ENCODE measurements at places on chromosomes 7 and 10. TPM values are rescaled to one million over a fixed set of nuclear protein-coding genes. Genes with fewer than 3 reads are reported as not detected.
A peak's percentile ranks its signal among the peaks of the same experiment; 100 is the strongest.

GRCh38 chr10:69716711-69717560, 84.8 kb upstream of the COL13A1 start:
- no peaks in the 10 kb centered on the region for H3K36me3 ChIP-seq
- no peak overlapping the region for H3K27ac ChIP-seq
- H3K27me3 ChIP-seq = no peaks in the 10 kb centered on the region
- DNase-seq = peak; percentile 95
- H3K4me1 ChIP-seq = peaks cover 3% of the 10 kb centered on the region
- H3K4me3 ChIP-seq = no peak overlapping the region

DNA sequence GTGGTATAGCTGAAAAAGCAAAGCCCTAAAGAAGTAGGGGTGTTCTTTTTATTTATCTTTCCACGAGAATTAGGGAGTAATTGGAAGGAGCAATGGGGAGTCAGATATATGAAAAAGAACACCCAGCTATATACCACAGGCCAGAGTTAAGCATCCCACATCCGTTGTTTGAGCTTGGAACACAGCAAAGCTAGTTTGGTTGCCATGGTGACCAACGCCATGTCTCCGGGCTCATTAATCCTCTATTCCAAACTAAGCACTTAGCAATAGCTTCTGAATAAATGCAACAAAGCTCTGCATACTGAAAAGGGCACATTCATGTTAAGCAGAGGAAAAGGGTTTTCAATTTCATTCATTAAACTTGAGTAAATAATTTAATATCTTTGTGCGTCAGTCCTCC, 23.5 kb downstream of the ASB4 start:
- H3K27me3 ChIP-seq = 0 out of 2 replicates have a peak, but pooled peaks cover 3% of the 10 kb centered on the region
- no peaks in the 10 kb centered on the region for H3K4me1 ChIP-seq
- no peaks in the 10 kb centered on the region for H3K36me3 ChIP-seq
- no peak overlapping the region for H3K4me3 ChIP-seq

DNA sequence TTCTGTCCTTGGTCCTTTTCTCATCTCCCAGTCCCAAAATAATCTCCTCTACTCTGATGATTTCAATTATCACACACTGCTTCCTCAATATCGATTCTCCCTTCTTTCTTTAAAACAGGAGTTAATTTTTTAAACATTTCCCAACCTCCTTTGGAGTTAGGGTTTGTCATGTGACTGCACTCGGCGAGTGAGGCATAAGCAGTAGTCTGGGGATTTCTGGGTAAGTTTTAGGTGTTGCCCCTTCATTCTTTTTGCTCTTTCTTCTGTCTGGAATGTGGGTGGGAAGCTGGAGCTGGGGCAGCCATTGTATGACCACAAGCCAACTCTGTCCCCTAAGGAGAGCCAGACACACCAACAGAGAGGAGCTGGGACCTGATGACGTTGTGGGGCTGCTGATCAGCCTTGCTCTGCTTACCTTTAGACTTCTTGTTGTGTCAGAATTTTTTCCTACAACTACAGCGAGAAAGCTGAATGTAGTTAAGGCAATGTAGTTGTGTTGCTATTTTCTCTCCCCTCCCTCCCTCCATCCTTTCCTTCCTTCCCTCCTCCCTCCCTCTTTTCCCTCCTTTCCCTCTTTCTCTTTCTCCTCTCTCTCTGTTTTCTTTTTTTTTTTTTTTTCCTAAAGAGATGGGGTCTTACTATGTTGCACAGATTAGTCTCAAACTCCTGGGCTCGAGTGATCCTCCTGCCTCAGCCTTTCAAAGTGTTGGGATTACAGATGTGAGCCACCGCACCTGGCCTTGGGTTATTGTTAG, 6.5 kb upstream of the TSPAN14 start:
- no peak overlapping the region for H3K27ac ChIP-seq
- DNase-seq = no peak
- no peaks in the 10 kb centered on the region for H3K27me3 ChIP-seq
- no peaks in the 10 kb centered on the region for H3K36me3 ChIP-seq

DNA sequence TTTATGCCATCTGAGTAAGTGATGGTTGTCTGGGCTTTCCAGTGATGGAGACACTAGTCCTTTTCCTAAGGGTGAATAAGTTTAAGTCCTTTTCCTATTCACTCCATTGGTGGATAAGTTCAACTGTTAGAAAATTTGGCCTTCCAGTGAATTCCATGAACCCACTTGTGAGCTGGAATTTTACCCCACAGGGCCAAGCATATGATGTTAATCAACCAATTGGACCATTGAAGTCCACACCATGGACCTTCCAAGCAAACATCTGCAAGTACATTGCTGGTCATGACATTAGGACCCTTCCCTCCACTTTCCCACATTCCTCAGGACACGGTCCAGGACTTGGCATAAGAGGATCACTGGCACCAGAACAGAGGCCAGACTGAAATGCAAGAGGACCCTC, 381.4 kb downstream of the RPS24 start:
- H3K27ac ChIP-seq = no peak overlapping the region
- H3K4me3 ChIP-seq = no peak overlapping the region
- DNase-seq = no peak
- no peaks in the 10 kb centered on the region for H3K36me3 ChIP-seq
- no peaks in the 10 kb centered on the region for H3K27me3 ChIP-seq

DNA sequence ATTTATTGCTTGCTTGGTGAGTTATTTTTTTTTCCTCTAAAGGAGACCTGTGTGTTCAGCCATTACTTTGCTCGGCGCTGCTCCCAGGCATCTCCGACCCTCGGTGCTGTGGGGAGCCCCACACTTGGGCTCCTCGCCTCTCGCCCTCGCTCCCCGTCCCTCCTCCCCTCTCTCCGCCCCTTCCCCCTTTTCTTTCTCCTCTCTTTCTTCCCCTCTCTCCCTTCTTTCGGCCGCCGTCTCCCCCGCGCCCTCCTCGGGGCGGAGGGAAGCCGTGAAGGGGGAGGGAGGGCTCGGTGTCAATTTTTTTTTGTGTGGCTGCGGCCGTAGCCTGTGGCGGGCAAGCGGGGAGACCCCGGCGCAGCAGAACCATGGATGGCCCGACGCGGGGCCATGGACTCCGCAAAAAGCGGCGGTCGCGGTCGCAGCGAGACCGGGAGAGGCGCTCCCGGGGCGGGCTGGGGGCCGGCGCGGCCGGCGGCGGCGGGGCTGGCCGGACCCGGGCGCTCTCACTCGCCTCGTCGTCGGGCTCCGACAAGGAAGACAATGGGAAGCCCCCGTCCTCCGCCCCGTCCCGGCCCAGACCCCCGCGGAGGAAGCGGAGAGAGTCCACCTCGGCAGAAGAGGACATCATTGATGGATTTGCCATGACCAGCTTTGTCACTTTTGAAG, 1.1 kb downstream of the AUTS2 start:
- H3K36me3 ChIP-seq = no peaks in the 10 kb centered on the region
- no peak overlapping the region for H3K27ac ChIP-seq
- H3K4me1 ChIP-seq = no peaks in the 10 kb centered on the region
- no peak for DNase-seq
- peak overlapping the region; percentile 63 for H3K4me3 ChIP-seq

- peak; percentile 61 for DNase-seq
- H3K27ac ChIP-seq = no peak overlapping the region
- 0 out of 2 replicates have a peak, but pooled peaks cover 5% of the 10 kb centered on the region for H3K36me3 ChIP-seq
- H3K4me3 ChIP-seq = no peak overlapping the region
- H3K27me3 ChIP-seq = no peaks in the 10 kb centered on the region
These were observed 141.2 kb downstream of the MLLT10 start for GRCh38 chr10:21675157-21675796.

DNA sequence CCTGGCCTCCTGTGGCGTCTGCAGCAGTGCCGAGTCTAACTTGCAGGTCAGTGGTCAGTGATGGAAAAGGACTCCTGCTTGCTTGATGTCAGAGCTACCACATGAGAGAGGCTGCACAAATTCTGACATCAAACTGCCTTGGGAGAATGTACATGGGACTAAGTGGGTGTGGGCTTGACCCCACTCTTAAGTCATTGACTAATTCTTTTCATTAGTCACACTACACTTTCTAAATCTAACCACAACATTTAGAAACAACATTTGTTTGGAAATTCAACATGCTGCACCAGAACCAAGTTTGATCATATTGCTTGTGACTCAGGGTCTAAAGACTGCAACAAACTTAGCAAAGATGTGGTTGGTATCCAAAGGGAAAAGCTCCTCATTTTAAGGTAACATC, 24.4 kb upstream of the CDC14C start:
- no peaks in the 10 kb centered on the region for H3K36me3 ChIP-seq
- peaks cover 11% of the 10 kb centered on the region for H3K27me3 ChIP-seq
- H3K4me3 ChIP-seq = no peak overlapping the region
- H3K4me1 ChIP-seq = no peaks in the 10 kb centered on the region
- H3K27ac ChIP-seq = no peak overlapping the region

- H3K36me3 ChIP-seq = peaks cover 5% of the 10 kb centered on the region
- H3K27me3 ChIP-seq = no peaks in the 10 kb centered on the region
- H3K4me1 ChIP-seq = peaks cover 12% of the 10 kb centered on the region
- DNase-seq = peak; percentile 17
These were observed 628 bp downstream of the MPLKIP start for GRCh38 chr7:40133561-40134427.

DNA sequence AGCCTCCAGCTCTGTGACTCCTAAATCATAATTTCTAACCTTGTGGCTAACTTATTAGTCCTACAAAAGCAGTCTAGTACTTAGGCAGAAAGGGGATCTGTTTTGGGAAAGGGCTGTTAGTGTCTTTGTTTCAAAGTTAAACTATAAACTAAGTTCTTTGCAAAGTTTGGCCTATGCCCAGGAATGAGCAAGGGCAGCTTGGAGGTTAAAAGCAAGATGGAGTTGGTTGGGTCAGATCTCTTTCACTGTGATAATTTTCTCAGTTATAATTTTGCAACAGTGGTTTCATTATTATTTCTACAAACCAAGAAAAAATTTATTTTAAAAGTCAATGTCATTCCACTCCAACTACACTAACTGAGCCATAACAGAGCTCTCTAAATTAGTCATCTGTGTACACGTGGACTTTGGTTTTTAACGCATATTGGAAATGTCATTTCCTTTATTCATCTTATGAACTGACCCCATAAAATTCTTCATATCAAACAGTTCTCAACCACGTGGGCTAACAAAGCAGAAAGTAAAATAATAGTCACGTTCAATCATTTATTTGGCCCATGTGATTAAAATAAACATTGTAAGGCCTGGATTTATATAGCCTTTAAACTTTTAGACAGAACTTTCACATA, 143.2 kb upstream of the C7orf33 start:
- peaks cover 10% of the 10 kb centered on the region for H3K27me3 ChIP-seq
- 0 out of 2 replicates have a peak, but pooled peaks cover 5% of the 10 kb centered on the region for H3K4me1 ChIP-seq
- H3K27ac ChIP-seq = no peak overlapping the region
- H3K4me3 ChIP-seq = no peak overlapping the region

GRCh38 chr7:27745064-27745583, 5.2 kb downstream of the TAX1BP1 start:
- no peaks in the 10 kb centered on the region for H3K27me3 ChIP-seq
- H3K36me3 ChIP-seq = peaks cover 18% of the 10 kb centered on the region
- peak overlapping the region; percentile 41 for H3K4me3 ChIP-seq
- DNase-seq = peak; percentile 79
- H3K4me1 ChIP-seq = peaks cover 35% of the 10 kb centered on the region

GRCh38 chr7:39228946-39229345, 251.2 kb downstream of the POU6F2 start:
- DNase-seq = peak; percentile 3
- H3K27ac ChIP-seq = no peak overlapping the region
- no peak overlapping the region for H3K4me3 ChIP-seq
- peaks cover 41% of the 10 kb centered on the region for H3K27me3 ChIP-seq
- no peaks in the 10 kb centered on the region for H3K4me1 ChIP-seq
- no peaks in the 10 kb centered on the region for H3K36me3 ChIP-seq

DNA sequence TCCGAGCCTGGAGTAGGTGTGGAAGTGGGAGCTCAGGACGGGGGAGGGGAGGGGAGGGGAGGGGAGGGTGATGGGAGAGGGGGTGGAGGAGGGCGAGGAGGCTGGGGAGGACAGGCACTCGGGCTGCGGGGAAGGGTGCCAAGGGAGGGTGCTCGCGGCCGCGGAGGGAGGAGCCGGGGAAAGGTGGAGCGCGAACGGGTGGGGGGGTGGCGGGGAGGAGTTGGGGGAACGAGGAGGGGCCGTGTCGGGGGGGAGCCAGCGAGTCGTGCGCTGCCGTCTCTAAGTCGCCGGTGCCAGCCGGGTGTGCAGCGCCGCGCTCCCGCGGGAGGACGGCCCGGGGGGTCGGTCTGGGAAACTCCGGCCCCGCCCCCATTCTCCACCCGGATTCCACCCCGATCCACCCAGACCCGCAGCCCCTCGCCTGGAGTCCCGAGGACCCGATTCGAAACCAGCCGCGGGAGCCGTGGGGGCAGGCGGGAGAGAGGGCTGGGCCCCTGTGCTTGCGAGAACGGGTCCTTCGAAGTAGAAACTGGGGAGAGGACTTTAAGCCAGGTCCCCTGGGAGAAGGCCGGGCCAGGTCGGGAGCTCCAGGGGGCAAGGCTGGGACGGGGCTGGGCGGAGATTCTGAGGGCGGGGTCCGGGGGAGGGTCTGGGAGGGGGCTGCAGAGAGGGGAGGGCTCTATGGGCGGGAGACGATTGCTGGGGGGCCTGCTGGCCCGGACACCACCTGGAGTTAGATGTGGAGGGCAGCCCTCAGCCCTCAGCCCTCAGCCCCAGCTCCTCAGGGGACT, at the start of gene ZNF467:
ZNF467 (minus strand) TSS at position 143 of the 791 bp plus-strand sequence. CDS start 2,556 bp downstream, outside the sequence.
- H3K4me3 ChIP-seq = peak within 1 kb of the TSS; percentile 78
- H3K4me1 ChIP-seq = peaks cover 8% of the 10 kb centered on the region
- no peak within 1 kb of the TSS for H3K27ac ChIP-seq
- H3K36me3 ChIP-seq = no peaks in the 10 kb centered on the region

GRCh38 chr7:112869111-112869774, 79.0 kb upstream of the TMEM168 start:
- H3K4me3 ChIP-seq = no peak overlapping the region
- peak; percentile 74 for DNase-seq
- H3K4me1 ChIP-seq = no peaks in the 10 kb centered on the region

Gene ZNF503
- 42.3 TPM for total RNA-seq

Gene AGR2
- 140 TPM for total RNA-seq

Gene EPHB6
- total RNA-seq = 30.5 TPM

Gene PTPN20
- total RNA-seq = 3.9 TPM

Gene SDK1
- total RNA-seq = 4.8 TPM

Gene ITIH5
- total RNA-seq = not detected

Gene PON2
- total RNA-seq = 56.4 TPM

Gene TEX36
- not detected for total RNA-seq

Data from PC-3 (cell line).